ENCODE measurements at places on chromosomes 5 and 9.

GRCh38 chr9:136794281-136794999, 1.7 kb upstream of the CCDC183 start:
- DNase-seq, result no peak

DNA sequence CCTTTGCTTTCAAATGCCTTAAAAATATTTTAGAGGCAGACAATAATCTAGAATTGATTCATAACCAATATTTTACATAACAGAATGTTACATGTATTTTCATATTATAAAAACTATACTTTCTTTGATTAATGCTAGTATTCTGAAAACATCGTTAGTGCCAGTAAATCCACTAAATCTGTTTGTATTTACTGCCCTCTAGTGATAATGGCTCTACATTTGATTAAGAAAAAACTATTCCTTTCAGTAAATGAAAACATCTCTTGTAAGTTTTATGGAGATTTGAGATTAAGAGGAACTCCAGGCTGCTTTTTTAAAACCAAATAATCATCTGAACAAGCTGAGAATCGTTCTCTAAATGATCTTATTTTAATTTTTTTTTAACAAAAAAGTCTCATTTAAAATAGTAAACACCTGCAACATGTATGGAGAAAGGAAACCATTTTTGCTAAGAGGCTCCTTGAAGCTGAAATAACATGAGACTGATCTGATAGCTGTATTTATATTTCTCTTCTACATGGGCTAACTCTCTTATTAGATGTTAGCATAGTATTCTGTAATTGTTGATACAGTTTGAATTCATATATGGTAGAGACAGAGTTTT, 424.7 kb downstream of the RAB3C start:
- DNase-seq, result no peak

- no peak for DNase-seq
Measured at GRCh38 chr9:26324786-26325443, 567.7 kb downstream of the CAAP1 start.

- no peak for DNase-seq
Measured at GRCh38 chr5:173804579-173804978, 83.6 kb upstream of the CPEB4 start.

- DNase-seq, result no peak
Measured at GRCh38 chr5:82851471-82851870, 225.7 kb downstream of the TMEM167A start.

DNA sequence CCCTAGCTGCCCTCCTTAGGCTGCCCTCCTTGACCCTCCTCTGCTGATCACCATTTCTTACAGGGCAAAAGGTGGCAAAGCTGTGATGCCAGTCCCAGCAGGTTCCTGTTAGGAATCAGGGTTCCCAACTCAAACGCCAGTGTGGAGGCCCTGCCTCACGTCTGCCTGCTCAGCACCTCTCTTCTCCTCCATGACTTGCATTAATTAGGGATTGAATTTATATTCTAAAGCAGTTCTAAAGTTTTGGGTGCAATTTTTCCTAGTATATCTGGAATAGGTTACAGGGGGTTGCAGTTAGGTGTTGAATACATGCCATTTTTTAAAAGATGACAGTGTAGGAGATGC, 13.2 kb upstream of the PLEKHG4B start:
- DNase-seq, result no peak

- DNase-seq, result no peak
Measured at GRCh38 chr9:94952565-94953373, 226.3 kb downstream of the AOPEP start.

- no peak for DNase-seq
Measured at GRCh38 chr9:35103660-35104191, 795 bp upstream of the STOML2 start.

Data from NCI-H524 (cell line).